ENCODE measurements at places on chromosomes 6 and 20.

DNA sequence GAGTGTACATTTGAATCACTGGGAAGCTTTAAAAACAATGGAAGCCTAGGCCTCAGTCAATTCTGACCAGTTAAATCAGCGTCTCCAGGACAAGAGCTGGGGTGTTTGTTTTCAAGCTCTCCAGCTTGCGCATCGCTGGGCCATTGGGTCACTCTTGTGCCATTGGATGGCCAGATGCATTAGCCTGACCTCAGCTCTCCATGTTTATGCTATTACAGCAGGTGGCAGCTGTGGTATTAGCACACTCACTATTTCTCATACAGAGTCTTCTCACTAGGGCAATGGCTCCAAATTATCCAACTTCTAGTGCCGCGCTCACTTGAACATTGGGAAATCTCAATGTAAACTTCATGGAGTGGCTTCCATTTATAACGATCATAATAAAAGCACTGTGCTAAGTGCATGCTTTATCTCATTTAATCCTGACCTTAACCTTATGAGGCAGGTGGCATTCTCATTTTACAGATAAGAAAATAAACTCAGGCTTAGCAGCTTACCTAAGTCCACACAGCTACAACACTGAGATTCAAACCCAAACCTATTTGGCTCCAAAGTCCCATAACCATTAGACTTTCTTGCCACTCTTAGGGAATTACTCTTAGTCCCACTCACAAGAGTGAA is 108.8 kb downstream of the PPP1R14C start:
- DNase-seq, result no peak

DNA sequence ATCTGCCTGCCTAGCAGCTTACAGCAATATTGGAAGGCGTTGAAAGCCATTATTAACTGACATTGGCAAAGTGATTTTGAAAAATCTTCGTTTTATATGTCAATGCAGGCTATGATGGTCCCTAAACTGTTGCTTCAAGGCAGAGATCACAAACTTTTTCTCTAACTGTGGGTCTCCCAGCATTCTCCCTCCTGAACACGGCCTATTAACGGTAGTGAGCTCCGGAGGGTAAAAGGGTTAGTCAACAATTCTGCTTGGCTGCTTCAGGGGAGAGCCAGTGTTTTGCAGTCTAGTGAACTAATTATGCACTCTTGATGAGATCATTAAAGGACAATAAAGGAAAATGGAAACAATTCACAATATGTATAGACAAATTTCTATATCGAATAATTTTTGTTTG is 261.8 kb upstream of the QKI start:
- no peak for DNase-seq

DNA sequence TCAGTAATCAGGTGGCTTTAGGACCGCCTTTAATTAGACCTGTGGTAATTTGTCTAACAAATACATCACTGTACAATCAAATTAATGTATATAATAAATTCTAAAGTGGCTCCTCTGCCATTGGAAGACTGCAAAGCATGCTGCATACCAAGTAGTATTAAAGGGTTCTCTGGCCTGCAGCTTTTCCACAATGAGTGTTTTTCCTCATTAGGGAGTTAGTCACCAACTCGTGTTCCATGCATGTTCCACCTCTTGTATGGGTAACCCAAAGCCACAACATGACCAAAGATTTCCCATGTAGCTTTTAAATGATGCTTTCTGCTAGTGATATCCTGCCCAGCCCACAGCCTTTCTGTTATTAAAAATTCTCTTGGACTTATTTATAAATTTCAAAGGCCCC is 218.7 kb downstream of the FUT9 start:
- DNase-seq, result no peak

DNA sequence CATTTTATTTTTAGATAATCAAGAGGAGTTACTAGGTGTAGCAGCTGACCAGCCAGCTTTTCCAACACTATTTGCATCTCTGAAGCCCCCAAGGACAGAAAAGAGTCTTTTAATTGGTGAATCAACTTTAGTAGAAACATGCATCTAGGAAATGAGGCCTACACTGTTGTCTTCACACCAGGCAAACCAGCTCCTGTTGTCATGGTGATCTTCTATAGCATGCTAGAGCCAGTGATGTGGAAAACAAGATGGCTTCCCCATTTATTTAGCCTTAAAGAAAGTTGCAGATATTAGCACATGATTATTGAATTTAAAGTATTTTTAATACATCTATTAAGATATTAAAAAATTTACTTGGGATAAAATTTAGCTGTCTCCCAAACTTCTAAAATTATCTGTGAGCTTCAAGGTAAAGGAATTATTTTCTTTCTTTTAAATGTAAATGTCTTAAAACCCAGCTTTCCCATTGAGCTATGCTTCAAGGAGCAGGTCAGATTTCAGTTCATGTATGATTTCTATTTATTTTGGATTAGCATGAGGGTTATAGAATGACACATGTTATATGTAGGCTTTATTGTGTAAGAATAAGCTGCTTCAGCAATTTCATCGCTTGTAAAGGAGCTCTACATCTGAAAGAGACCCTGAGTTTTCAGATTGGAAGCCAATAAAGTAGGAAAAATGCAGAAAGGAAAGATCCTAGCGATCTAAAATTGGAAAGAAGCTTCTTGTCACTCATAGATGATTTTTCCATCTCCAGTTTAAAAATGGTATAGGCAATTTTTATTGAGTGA is 564.9 kb upstream of the CITED2 start:
- no peak for DNase-seq

DNA sequence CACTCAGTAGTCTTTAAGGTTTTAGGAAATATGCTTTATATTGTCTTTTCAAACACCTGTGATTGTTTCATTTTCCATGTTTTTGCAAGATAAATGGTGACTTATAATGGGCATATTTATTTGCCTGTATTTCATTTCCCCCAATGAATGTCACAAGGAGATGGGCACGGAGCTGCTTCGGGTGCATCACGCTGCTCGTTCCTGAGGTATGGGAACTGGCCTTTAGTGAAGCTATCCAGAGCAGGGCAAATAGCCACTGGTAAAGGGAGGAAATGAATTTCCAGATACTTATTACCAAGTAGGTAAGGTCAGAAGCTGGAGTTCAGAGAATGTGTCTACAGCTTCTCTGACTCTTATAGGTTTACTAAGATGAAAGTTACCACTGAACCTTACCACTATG is 3.7 kb downstream of the POU3F2 start:
- no peak for DNase-seq

Data from NCI-H1436 (cell line).